ENCODE measurements at places on chromosomes 5 and 9.

DNA sequence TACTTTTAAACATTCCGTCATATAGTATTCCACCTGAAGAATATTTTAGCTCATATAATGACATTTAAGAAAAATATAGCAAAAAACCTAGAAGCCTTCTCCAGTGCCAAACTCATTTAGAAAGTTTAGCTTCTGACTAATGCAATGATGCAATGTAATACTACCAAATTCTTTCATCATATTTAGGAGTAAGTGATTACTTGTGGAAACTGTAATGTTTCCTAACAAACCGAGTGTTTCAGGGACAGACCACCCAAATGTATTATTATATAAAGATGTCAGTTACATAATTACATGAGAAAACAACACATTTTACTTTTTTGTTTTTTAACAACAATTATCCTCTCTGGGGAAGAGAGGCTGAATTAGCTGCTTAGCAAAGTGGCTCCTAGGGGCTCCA, 316.2 kb downstream of the ARL15 start:
- DNase-seq = no peak

DNA sequence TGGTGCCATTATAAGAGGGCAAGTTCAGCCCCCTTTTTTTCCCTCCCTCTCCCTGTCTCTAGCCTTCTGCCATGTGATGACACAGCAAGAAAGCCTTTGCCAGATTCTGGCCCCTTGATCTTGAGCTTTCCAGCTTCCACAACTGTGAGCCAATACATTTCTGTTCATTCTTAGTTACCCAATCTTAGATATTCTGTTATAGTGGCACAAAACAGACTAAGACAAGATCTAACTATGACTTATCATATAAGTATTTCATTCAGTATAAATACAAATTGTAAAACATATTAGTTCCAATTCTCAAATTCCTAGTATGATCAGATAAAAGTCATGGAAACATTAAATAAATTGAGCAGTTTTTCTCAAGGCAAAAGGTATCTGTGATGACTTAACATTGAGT, 276.3 kb downstream of the COX7C start:
- DNase-seq = no peak

- no peak for DNase-seq
Measured at GRCh38 chr9:2208991-2209390, 193.8 kb downstream of the SMARCA2 start.

- peak; percentile 53 for DNase-seq
Measured at GRCh38 chr5:58498340-58498942, 7.2 kb downstream of the GAPT start.

GRCh38 chr5:76601470-76601869, 21.7 kb downstream of the F2RL2 start:
- DNase-seq = peak; percentile 85

DNA sequence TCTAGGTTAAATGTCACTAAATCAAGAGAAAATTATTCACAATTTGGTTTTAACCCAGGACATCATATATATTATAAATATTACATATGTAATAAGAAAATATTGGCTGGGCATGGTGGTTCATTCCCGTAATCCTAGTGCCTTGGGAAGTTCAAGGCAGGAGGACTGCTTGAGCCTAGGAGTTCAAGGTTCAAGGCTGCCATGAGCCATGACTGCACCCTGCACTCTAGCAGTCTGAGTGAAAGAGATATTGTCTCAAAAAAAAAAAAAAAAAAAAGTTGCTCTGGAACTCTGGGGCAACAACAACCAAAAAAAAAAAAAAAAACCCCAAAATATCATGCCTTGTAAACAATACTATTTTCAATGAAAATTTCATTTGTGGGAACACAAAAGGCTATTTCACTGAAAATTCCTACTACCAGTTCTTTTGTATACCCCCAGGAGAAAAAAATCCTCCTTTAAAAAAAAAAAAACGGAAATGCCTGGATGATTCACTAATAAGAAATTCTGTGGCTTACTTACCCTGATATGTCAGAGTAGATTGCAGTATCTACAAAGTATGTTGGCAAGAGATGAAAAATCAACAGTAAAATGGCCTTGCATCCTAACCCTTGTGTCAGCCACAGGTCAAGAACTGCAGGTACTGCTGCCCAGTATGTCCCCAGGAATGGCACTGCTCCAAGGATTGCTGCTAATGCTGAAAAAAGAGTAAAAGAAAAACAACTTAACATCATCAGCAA, 22.6 kb upstream of the CTNNAL1 start:
- no peak for DNase-seq

- peak; percentile 20 for DNase-seq
Measured at GRCh38 chr9:19922476-19923118, 133.8 kb upstream of the SLC24A2 start.

- no peak for DNase-seq
Measured at GRCh38 chr5:79069488-79070349, at the start of the genes BHMT2 and DMGDH. TSS of gene BHMT2 (plus strand) at chr5:79069767. CDS start at chr5:79069783, 16 bp downstream. TSS of gene DMGDH (minus strand) at chr5:79069674. CDS start at chr5:79069620, 54 bp downstream.

Measured in SJCRH30 (cell line).